Thyroid gland (tissue), 4 donors: ENCODE measurements at places on chromosomes 6 and 20.

- no peak for DNase-seq
These were observed 35.8 kb upstream of the MRGBP start for GRCh38 chr20:62760471-62760855.

DNA sequence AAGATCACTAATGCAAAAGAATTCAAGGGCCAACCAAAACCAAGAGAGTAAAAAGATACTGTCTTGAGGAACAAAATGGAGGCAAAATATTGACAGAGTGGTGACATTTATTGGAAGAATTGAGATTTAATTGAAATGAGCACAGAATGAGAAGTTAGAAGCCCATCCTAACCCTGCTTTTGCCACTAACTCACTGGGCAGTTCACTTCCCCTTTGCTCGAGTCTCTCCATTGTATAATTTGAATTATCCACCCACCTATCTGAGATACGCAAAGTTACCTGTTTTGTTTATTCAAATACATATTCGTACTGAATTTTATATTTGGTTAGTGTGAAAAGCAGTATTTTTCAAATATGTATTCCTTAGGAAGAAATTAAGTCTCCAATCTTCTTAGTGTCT is 204.5 kb upstream of the PRDM1 start:
- DNase-seq = no peak

DNA sequence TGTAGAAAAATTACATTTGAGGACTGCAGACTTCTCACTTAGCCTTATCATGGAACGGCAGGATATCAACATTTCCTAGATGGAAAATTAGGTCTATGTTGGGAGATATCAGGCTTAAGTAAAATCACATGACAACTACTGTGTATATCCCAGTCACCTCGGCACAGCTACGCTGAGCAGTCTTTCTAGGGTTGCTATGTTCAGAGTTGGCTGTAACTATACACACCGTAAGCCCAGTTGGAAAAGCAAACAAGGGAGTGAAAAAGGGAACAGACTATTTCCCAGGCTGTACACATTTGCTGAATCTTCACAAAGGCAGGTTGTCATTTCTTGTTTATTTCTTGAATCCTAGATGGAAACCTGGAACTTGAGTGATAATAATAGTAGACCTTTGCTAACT is 80.7 kb upstream of the PTPRK start:
- DNase-seq = no peak

- no peak for DNase-seq
These were observed 207.7 kb upstream of the GJE1 start for GRCh38 chr6:141925001-141925400.

- DNase-seq = no peak
These were observed 7.2 kb downstream of the SAMD3 start for GRCh38 chr6:130215526-130215925.

DNA sequence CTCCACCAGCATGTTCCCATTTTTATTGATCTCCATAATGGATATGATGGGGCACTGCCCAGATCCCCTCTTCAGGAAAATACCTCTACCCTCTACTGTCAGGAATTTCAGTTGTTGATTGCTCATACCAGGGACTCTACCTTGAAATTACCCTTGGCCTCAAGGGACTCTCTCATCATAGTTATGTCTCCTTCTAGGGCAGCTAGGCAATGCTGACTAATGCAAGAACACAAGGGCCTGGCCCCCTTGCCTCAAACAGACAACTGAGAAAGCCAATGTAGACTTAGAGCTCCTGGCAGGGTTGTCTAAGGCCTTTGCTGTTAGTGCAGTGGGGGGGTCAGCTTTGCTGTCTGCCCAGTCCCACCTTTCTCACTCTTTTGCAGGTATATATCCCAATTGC is 493.1 kb downstream of the BTBD3 start:
- DNase-seq = no peak
